ENCODE measurements at places on chromosomes 3 and 15.

GRCh38 chr15:75727031-75727531, 14.4 kb upstream of the CSPG4 start:
- no peak for DNase-seq

DNA sequence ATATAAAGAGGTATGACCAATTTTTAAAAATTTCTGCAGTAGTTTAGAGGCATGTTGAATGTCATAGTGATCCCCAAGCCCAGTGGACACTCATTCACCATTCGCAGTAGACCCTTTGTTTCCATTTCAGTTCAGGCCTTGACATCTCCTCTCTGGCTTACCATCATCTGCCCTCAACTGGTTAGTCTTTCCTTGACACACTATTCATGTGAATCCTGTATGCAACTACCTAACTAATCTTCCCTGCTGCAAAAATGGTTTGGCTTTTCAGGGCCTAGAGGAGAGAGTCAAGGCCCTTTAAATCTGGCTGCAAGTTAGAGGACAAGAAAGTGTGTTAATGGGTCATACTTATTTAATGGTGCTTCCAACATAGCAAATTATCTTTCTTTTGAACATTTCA, 10.9 kb downstream of the APH1B start:
- DNase-seq, result no peak

DNA sequence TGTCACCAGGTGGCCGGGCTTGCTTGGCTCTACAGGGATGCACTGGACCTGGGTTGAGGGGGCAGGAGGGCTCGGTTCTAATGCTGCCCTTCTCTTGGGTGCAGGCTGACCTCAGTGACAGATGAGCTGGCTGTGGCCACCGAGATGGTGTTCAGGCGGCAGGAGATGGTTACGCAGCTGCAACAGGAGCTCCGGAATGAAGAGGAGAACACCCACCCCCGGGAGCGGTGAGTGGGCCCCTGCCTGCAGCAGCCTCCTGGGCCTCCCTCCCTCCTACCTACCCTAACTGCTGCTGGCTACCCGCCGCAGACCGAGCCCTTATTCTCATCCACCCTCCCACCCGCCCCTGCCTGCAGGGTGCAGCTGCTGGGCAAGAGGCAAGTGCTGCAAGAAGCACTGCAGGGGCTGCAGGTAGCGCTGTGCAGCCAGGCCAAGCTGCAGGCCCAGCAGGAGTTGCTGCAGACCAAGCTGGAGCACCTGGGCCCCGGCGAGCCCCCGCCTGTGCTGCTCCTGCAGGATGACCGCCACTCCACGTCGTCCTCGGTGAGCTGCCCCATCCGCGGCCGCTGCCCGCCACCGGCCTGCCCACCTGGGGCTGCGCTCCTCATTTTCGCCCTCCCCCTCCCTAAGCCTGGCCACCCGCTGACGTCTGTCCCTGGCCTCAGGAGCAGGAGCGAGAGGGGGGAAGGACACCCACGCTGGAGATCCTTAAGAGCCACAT, 5.6 kb downstream of the FES start:
- DNase-seq, result no peak

GRCh38 chr15:66675446-66675845, 26.6 kb upstream of the SMAD6 start:
- no peak for DNase-seq

DNA sequence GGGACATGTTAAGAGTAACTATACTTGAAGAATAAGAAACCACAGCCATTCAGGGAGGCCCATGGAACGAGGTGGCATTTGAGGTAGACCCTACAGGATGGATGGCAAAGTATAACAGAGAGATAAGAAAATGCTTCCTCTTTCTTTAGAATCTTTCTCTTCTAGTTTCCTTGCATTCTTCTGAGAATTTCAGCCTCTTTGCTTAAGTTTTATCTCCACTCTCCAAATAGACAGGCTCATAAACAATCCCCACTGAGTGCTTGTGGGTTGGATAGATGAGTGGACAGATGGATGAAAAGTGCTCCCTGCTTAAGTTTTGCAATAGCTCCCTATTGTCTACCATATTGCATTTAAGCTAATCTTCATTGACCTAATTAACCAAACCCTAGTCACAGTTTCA, 103.7 kb downstream of the MEX3B start:
- no peak for DNase-seq

GRCh38 chr3:115194476-115194875, 47.4 kb upstream of the ZBTB20 start:
- no peak for DNase-seq

DNA sequence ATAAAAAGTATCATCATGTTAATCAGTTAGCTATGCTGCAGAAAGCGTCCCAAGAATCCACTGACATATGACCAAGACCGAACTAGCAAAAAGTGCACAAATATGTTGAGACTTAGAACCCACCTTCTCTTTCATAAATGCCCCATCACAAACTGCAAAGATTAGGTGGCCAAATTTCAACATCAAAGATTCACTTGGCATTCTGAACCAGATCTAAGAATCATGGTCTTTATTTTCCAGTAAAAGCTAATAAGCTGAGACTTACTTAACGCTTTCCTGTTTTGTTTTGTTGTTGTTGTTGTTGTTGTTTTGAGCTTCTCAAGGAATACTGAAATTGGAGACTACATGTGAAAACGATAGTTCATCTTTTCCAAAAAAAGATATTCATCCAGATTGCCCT, 62.4 kb downstream of the ZBTB20 start:
- no peak for DNase-seq

Measured in Caki2 (cell line).